NCI-H1436 treated with DMSO at 0.1 percent for 48 hours (cell line): ENCODE measurements at places on chromosomes 3 and 15.

- DNase-seq, result no peak
Observed at GRCh38 chr15:66775127-66776105, 73.4 kb downstream of the SMAD6 start.

DNA sequence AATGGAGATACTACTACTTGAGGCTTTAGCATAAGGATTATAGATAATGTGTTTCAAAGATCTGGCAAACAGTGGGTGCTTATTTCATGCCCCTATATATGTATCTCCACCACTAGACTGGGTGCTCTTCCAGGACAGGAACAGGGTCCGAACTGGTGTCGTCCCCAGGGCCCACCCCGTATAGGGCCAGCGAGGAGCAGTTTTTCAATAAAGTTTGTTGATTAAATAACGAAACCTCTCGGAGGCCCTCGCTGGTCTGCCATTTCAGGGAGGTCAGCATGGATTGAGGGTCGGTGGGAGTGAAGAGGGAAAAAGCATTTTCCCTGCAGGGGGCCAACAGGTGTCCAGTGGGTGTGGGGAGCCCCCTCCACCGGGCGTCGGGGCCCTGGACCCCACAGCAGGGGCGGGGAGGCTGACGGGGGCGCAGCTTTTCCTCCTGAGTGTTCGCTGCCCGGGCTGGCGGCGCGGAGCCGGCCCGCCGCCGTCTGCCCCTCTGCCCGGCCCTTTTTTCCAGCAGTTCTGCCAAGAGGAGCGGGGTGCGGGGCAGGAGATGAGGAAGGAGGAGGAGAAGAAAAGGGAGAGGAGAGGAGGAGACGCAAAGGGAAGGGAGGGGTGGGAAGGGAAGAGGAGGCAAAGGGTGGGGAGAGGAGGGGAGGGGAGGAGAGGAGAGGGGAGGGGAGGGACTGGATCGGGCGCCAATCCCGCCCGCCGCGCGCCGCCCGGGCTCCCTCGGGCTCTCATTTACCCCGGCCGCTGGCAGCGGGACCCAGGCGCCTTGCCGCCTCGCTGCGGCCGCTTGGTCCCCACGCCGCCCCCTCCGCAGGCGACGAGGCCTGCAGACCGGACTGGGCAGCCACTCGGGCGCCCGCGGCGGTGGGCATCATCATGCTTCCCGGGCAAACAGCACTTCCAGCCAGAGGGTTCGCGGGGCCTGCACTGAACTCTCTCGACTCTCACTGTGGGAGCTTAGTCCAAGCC, 66.3 kb downstream of the ISG20 start:
- DNase-seq, result no peak

- no peak for DNase-seq
Observed at GRCh38 chr15:79519628-79520027, 87.5 kb downstream of the MINAR1 start.

DNA sequence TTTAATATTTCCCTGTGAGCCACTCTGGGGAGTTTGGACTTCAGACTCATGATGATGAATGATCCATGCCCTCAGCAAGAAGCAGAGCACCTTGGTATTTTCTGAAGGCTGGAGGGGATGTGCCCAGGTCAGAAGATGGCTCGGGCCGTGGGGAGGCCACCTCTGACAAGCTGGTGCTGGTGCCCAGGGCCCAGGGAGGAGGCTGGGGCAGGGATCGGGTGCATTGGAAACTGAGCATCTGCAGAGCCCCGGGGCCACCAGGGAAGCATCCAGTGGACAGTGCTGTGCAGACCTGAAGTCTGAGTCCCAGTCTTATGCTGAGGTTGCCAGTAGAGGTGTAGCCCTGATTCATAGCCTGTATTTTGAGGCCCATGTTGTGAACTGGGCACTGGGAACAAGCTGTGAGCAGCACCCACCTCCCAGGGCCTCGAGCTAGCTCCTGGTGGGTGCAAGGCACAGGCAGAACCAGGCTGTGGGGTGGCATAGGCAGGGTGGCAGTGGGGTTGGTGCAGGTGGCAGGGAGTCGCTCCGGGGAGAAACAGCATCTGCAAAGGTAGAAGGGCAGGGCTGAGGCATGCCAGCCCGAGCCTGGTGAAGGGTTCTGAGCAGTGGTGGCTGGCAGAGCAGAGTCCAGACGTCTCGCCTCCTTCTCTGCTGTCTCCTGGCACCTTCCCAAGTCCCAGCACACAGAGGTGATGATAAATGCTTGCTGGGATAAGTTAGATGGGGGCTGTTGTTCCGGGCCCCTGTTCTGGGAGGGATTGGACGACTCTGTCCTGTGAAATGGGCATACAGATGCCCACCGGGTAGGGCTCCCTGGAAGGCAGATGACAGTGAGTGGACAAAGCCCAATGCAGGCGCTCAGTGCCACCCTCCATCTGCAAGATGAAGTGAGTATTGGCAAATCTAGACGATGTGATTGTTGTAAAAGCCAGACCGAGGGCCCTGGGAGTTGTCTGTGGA, 10.6 kb downstream of the DNAJB8 start:
- no peak for DNase-seq

DNA sequence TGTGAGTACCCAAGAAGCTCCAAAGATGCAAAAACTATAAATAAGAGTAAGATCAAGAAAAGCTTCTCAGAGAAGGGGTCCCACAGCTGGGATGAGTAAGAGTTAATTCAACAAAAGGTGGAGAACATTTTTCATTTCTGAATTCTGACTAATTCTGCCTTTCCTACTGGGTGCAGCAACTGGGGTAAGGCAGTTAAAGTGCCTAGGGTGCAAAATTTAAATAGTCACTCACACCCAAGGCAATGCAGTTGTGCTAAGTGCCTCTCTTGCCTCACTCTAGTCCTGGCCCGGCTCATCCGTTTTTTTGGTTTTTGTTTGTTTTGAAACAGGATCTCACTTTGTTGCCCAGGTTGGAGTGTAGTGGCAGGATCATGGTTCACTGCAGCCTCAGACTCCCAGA, 240.2 kb downstream of the TP63 start:
- no peak for DNase-seq

GRCh38 chr15:62107571-62108121, 40.9 kb downstream of the C2CD4A start:
- DNase-seq, result no peak

DNA sequence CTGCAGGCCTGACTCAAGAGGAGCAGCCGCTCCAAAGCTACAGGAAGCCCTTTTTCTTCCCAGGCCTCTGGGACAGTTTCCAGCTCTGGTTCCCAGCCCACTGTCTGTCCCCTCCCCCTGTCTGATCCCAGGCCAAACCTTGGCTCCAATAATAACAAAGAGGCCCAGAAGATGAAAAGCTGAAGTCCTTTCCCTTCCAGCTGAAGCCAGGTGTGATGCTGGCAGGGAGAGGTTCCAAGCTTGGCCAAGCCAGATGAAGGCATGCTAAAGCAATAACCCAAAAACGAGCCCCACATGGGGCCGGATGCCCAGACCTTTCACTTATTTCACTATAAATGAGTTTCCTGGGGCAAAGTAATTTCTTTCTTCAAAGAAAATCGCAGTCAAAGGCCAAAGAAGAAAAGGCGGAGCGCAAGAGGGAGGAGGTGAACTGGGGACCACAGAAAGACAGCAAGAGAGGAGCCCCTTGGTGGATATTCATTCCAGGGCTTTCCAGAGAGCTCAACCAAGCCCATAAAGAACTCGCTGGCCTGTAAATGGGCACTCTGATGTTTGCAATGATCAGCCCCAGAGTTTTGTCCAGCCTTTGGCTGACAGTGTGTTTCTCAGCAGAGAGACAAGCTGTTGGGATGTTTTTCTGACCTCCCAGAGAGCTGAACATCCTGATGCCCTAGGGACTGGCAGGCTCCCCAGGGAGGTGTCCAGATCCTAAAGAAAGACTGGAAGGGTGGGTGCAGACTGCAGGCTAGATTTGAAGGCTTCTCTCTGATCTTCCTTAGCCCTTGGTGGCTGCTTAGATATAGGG, 157.6 kb downstream of the UACA start:
- DNase-seq, result no peak

DNA sequence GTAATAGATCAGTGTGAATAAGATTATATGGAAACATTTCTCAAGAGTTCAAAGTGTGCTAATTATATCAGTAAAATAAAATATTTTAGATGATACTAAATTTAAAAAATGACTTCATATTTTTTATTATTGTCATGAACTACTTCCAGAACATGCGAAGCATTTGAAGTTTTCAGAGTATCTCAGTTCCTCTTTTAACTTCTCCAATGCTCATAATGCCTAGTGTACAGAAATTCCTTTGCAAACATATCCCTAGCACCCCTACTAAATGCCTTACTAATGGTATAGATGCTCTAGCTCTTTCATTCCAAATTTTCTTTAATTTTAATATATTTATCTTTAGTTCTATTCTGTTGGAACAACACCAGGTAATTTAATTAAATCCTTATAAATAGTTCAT, 580.4 kb downstream of the CADM2 start:
- DNase-seq, result no peak

DNA sequence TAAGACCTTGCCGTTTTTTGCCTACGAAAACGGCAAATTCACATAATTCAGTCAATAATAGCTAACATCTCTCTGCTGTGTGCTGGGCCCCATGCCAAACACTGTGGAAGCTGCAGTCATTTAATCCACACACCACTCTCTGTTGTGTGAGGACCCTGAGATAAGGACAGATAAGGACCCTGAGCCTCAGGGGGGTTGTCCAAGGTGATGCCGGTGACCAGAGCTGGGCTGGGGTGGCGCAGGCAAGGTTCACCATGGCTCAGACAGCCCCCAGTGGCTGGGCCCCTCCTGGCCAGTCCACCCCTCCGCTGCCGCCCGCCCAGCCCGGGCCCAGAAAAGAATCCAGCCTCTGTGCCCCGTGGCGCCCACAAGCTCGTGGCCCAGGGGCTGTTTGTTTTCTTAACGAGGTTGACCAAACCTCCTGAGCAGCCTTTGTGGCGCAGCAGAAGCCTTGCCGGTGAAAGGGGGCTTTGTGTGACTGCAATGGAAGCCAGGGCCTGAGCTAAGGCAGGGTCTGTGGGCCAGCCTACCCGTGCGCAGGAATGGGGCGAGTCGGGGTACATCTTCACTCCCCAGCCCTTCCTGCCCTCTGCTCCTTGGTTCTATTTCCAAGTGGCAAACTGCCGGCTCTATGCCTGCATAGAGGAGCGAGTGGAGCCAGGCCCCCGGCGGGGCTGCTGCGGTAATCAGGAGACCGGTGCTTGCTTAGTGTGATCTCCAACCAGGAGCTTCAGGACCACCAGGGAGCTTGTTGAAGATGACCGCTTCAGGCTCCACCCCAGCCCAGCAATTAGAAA, 4.4 kb upstream of the SNX22 start:
- DNase-seq, result no peak

- no peak for DNase-seq
Observed at GRCh38 chr15:69624816-69625215, 172.2 kb downstream of the RPLP1 start.

DNA sequence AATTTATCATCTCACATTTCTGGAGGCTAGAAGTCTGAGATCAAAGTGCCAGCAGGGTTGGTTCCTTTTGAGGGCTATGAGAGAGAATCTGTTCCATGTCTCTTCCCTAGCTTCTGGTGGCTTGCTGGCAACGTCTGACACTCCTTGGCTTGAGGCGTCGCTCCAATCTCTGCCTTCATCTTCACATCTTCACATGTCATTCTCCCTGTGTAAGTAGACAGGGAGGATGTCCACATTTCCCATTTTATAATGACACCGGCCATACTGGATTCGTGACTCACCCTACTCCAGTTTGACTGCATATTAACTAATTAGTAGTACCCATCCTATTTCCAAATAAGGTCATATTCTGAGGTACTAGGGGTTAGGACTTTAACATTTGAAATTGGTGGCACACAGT, 17.5 kb upstream of the ARHGAP31 start:
- DNase-seq, result no peak

DNA sequence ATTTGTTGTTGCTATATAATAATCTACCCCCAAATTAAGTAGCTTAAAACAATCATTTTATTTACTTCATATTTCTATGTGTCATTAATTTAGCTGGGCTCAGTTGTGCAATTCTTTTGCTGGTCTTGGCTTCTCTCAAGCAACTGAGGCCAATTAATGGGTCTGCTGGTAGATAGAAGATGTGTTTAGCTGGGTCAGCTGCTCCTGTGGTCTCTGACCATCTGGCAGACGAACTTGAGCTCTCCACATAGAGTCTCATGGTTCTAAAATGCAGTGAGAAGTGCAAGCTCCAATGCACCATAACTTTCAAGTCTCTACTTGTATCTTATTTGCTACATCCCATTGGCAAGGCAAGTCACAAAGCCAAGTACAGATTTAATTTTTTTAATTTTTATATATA, 515.6 kb downstream of the ZIC1 start:
- no peak for DNase-seq

DNA sequence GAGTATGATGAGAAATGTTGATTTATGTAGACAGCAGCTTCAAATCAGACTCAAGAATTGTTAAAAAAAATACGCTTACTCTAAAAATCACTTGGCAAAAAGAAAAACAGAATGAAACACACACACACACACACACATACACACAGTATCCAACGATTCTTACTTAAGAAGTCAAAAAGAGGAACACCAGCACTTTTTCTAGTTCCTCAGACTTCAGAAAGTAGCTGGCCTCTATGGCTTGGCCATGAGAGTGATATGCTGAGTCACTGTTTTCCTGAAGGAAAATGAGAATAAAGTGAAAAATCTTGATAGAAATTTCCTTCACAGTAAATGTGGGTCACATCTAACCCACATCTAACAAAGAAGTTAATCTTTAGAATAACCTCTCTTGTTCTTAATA, 22.1 kb downstream of the CNTN3 start:
- DNase-seq, result no peak

- DNase-seq, result no peak
Observed at GRCh38 chr3:24483873-24484272, 10.8 kb downstream of the THRB start.

GRCh38 chr3:29408676-29409075, 127.8 kb downstream of the RBMS3 start:
- no peak for DNase-seq

GRCh38 chr3:152199102-152199840, 69.5 kb upstream of the MBNL1 start:
- DNase-seq, result no peak

DNA sequence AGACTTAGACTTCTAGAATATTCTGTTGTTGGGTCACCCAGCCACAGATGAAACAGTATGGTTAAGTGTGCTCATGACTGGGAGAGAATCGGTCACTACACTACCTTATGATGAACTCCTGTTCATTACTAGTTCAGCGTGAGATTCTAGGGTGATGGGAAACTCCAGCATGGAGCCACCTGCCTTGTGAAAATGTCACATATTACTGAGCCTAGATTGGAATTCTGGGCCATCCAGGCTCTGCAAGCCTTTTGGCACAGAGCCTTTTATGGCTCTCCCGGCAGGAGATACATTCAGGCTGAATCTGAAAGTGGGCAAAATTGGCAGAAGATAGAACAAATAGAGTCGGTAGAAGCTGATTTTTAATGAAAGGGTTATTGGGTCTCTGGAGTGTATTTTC, 19.0 kb downstream of the NANOGP8 start:
- DNase-seq, result no peak

GRCh38 chr15:47737477-47737876, 20.2 kb downstream of the SEMA6D start:
- no peak for DNase-seq
